A549 (cell line): ENCODE measurements at places on chromosomes 16 and 17. TPM values are rescaled to one million over a fixed set of nuclear protein-coding genes. Genes with fewer than 3 reads are reported as not detected.
A peak's percentile ranks its signal among the peaks of the same experiment; 100 is the strongest.

DNA sequence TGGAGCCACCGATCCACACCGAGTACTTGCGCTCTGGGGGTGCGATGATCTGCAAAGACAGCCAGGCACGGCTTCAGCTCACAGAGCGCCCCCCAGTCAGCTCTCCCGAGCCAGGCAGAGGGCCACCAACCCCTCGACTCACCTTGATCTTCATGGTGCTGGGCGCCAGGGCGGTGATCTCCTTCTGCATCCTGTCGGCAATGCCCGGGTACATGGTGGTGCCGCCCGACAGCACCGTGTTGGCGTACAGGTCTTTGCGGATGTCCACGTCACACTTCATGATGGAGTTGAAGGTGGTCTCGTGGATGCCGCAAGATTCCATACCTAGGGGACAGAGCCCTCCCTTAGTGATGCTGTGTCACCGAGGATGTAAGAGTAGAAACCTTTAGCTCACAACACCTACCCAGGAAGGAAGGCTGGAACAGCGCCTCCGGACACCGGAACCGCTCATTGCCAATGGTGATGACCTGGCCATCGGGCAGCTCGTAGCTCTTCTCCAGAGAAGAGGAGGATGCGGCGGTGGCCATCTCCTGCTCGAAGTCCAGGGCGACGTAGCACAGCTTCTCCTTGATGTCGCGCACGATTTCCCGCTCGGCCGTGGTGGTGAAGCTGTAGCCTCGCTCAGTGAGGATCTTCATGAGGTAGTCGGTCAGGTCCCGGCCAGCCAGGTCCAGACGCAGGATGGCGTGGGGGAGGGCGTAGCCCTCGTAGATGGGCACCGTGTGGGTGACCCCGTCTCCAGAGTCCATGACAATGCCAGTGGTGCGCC, 1.6 kb downstream of the ACTG1 start:
- peak; percentile 65 for DNase-seq

DNA sequence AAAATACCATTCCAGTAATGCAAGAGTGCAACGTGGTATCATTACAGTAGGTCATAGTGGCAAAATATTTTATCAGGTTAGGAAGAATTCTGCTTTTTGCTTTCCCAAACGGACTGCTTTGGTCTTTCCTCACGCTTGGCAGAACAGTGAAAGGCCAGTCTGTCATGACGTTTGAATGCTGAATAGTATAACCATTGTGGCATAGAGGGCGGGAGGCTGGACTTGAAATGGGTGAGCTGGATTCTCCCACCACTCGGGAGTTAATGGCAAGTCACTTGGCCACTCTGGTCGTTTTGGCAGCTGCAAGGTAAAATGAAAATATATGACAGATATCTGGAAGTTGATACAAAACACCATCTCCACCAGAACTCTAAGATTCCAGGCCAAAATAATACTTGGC, 391.2 kb downstream of the MAF start:
- DNase-seq = no peak

DNA sequence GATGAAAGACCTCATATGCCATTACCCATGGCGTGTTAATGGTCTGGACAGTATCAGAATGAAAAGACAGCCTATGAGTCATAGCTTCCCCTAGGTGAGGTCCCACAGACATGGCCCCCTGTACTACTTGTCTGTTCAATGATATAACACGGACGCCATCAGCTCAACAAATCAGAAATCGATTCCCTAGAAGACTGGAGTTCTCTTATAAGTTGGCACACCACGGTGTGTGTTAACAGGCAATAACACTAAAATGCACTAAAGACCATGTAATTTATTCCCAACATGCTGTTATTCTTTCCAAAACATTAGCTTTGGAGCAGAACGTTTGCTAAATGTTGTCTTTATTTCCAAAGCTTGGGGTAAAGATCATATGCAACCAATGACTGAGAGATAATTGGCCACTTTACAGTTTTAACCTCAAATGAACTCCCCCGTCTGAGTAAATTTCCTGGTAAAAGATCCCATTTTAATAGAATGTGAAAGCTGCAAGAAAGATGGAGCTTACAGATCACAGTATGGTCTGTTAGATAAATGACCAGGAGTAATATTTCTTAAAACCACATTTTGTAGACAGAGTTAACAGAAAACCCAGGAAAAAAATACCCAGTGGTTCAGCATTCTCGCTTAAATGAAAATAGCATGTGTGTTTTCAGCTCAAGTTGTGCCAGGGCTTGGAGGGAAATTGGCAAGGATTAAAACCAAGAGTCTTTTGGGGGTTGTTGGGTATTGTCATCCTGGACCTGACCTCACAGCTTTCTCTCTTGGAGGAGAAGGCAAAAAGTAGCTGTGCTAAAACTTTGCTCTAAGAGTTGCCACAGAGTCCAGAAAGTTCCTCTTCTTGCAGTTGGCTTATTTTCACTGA, 65.9 kb downstream of the PCTP start:
- no peak for DNase-seq

- DNase-seq = no peak
Observed at GRCh38 chr16:75616521-75617010, 6.5 kb downstream of the ADAT1 start.

- no peak for DNase-seq
Observed at GRCh38 chr16:65120831-65121721, 787 bp downstream of the CDH11 start.

- DNase-seq = no peak
Observed at GRCh38 chr16:30700491-30700890, 1.5 kb downstream of the SRCAP start.

DNA sequence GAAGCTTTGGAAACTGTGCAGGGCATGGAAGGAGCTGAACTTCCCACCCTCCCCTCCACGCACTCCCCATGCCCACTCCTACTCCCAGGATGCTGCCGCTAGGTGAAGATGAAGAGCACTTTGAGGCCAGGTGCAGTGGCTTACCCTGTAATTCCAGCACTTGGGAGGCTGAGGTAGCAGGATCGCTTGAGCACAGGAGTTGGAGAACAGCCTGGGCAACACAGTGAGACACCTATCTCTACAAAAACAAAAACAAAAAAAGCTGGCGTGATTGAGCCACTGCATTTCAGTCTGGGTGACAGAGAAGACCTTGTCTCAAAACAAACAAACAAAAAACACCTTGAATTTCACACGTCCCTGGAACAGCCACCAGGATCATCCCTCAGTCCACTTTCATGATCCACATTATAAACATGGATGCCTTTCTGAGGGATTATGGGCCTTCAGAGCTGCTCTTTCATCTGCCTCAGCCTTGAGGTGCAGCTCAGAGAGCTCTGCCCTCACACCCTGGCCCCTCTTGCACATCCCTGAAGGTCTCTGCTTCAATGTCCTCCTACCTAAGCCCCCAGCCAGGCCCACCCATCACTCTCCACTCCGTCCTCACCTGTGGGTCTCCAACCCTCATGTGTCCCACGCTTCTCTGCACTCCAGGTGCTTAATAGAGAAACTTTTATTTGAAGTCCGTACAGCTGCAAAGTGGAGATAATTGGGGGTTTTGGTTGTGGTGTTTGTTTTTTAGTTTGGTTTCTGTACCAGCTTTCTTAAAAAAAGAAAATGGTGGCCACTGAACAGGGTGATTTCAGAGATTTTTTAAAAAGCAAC, 25.8 kb downstream of the PHB1 start:
- DNase-seq = no peak

DNA sequence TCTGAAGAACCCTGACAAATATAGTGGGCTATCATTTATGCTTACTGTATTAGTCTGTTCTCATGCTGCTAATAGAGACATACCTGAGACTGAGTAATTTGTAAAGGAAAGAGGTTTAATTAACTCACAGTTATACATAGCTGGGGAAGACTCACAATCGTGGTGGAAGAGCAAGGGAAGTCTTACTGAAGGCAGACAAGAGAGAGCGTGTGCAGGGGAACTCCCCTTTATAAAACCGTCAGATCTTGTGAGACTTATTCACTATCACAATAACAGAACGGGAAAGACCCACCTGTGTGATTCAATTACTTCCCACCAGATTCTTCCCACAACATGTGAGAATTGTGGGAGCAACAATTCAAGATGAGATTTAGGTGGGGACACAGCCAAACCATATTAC, 526.8 kb upstream of the GOT2 start:
- no peak for DNase-seq

DNA sequence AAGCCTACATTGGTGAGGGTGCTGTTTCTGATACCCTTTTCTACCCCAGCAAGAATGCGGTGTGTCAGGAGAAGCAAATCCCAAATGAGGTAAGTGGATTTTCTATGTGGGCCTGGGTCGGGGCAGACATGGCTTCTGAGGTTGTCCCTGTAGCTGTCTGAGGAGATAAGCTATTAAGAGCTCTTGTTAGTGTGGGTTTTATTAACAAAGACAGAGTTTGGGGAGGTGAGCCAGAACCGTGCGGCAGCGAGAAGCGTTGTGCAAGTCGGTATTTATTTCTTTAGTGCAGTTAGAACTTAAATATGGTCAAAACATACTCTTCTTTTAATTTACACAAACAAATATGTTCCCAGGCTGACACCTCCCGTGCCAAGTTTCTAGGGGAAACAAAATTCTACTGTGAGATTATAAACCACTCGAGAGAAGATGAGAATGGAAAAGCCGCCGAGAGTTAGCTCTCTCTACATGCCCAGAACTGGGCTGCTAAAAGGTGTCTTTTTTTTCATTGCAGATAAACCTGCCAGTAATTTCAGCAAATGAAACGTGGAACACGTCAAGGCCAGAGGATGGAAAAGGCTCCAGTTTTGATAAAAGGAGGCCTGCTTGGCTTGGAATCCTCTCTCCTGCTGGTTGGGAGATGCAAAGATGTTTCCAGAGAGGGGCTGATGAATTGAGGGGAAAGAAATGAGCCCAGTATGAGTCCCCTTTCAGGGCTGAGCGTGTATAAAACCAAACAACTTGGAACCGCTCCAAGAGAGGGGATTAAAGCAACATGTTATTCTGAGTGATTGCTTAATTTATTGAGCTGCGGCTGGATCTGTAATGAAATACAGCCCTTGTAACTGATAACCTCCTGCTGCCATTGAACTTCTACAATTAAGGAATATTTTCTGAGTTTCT, 254.6 kb downstream of the MRTFB start:
- DNase-seq = no peak

DNA sequence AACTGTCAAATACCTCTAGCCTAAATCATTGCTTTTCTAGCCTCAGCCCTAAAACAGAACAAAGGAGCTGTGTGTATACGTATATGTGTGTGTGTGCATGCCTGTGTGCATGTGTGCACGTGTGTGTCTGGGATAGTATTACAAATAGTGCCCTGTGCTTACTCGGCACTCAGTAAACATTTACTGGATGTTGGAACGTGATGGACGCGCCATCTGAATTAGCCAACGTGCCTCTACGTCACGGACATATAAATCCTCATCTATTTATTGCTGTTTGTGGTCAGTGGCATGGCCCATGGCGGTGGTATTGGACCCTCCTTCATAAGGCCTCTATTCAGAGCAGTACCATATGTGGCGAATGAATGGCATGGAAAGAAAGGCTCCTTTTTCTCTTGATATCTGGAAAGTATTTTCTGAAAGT, 37.5 kb downstream of the WWP2 start:
- no peak for DNase-seq

- DNase-seq = no peak
Observed at GRCh38 chr17:67624886-67625656, 92.7 kb upstream of the NOL11 start.

DNA sequence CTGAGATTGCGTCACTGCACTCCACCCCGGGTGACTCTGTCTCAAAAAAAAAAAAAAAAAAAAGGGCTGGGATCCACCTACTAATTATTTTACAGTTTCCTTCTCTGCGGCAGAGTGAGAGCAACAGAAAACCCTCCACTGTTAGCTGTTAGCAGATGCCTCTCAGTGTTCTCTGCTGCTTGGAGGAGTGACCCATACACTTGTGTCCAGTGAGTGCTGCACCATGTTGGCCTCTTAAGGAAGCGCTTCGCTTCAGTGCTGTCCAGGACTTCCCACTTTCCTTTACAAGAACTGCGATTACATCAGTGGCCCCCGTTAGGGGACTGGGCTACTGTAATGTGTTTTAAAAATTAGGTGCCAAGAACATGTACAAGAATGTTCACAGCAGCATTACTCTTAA, 18.4 kb upstream of the CLEC18B start:
- no peak for DNase-seq

DNA sequence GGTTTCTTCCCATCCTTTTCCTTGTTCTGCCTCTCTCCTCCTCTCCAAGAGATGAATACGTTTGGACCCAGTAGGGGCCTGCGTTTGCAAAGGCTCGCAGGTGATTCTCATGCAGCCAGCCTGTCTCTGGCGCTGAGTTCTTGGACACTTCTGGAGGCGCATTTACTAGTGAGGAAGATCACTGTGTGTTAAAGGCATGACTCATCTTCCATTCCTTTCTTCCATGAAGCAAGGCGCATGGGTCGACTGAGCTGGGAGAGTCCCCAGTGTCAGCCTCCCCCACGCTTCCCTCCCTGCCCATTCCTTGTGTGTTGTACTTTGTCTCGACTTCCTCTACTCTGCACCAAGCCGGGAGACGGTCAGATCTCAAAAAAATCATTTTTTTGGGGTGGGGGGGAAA, 159.9 kb upstream of the EEF2KMT start:
- DNase-seq = no peak

DNA sequence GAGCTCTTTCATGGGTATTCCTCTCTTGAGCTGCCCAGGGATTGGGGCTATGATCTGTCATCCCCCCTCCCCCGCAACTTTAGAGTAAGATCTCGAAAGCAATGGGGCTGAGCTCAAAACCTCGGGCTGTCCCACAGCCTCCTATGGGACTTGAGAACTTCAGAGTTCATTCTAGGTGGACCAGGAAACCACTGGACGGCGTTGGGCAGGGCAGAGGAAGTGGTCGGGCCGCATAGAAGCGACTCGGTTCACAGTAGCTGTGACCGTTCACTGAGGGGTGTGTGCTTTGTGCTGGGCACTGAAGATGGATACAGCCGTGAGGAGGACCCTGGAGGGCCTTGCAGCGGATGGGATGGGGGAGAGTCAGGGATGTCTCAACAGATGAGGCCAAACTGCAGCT, 292.0 kb downstream of the CPPED1 start:
- no peak for DNase-seq

- DNase-seq = no peak
Observed at GRCh38 chr17:43984521-43984920, 19.9 kb upstream of the NAGS start.

The C16orf89 gene
- polyA plus RNA-seq = not detected in 3 replicates

The HEATR3 gene
- 19.1 to 21.6 TPM (median 21.2 TPM) in 3 replicates for polyA plus RNA-seq

The CNGB1 gene
- 0.15 to 0.23 TPM (median 0.21 TPM) in 3 replicates for polyA plus RNA-seq

The GAS2L2 gene
- polyA plus RNA-seq = 0.09 to 0.15 TPM (median 0.13 TPM) in 3 replicates

The PPP1R27 gene
- 0.09 TPM in 1 of 3 replicates, not detected in the others for polyA plus RNA-seq

The CSH1 gene
- polyA plus RNA-seq = not detected in 3 replicates

The KRT39 gene
- polyA plus RNA-seq = not detected in 3 replicates

The NXPH3 gene
- 0.17 to 0.30 TPM (median 0.20 TPM) in 3 replicates for polyA plus RNA-seq

The TTLL6 gene
- 1.1 to 1.6 TPM (median 1.3 TPM) in 3 replicates for polyA plus RNA-seq

The SUPT6H gene
- polyA plus RNA-seq = 63.8 to 64.6 TPM (median 64.2 TPM) in 3 replicates
